ENCODE measurements at places on chromosomes 13 and 19.

DNA sequence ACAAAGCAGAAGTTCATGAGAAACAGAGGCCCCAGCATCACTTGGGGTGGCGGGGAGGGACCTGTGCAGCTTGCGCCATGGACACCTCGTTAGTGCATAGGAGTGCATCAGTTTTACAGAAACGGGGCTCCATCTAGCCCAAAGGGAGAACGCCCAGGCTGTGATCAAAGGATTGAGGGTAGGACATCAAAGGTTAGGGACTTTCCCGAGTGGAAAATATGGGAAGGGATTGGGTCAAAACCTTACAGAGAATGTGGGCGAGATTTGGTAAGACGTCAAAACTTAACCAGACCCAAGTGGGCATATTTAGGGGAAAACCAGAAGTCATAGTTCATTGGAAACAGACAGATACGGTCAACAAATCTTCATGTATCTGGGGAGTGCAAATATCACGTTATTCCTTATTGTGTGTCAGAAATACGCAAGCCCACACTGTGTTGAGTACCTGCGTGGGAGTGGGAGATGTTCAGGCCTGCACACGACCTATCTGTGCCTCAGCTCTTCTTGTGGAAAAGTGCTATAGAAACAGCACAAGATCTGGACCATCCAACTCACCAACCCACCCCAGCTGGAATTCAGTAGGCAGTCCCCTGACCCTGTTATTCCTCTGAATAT, 9.4 kb upstream of the GRAMD1A start:
- no peak for DNase-seq

DNA sequence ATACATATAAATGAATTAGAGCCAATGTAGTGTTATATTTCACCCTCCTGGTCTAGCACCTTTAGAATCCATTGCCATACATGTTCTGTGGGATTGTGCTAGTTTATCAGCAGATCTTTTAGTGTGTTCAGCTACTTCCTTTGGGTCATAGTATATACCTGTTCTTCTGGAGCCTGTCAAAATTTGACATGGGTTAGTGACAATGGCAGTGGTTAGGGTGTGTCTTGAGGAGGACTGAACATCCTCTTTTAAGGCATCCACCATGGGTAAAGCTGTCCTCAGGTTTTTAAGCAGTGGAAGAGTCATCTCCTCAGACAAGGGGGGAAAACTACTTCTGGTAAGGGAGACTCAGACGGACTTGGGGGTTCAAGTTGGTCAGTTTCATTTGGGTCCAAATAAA, 29.4 kb downstream of the DNAJC3 start:
- no peak for DNase-seq

DNA sequence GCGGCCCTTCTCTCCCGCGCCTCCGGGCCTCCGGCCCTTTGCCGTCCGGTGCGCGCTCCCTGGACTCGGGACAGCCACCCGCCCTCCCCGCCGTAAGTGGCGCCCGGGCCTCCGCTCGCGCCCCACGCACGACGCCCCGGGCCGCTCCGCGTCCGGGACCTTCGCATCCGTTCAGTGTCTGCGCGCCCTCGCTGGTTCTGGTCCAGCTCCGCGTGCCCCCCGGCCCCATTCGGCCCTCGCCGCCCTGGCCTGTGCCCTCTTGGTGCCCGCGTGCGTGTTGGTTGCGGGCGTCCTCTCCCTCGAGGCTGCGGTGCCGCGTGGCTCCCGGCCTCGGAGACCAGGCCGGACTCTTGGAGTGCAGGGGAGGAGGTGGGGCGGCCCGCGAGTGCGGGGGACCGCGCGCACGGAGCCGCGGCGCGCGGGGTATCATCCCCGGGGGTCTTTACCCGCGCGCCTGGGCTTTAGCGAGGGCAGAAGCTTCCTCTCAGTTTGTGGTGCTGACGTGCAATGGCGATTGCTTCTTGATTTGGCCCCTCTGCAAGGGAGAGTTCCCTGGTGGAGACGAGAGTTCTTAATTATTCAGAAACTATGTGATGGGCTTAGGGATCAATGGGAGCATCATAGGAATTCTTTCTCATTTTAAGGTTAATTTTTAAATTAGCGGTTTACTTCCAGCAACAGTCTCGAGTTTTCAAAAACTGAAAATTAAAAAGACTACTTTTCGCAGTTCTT, 757 bp downstream of the WASF3 start:
- DNase-seq = no peak

- no peak for DNase-seq
Observed at GRCh38 chr13:112574416-112574815, 13.5 kb downstream of the TUBGCP3 start.

DNA sequence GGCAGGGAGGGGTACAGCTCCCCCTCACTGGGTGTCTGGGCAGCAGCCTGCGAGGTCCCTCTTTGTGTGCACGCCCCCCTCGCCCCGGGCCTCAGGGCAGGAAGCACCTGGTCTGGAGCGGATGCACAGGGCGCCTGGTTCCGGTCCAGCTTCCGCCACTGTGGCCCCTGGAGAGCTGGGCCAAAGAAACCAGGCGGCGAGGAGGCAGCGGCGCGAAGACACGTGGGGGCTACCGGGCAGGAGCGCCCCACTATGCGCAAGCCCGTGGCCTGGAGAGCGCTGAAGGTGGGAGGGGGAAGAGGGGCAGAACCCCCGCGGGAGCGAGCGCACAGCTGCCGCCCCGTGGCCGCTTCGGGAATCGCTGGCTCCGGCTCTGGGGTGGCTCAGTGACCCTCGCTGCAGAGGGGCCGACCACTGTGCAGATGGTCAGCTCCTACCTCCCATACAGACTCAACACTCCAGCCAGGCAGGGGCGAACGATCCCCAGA, 1.7 kb upstream of the LYL1 start:
- peak; percentile 69 for DNase-seq

DNA sequence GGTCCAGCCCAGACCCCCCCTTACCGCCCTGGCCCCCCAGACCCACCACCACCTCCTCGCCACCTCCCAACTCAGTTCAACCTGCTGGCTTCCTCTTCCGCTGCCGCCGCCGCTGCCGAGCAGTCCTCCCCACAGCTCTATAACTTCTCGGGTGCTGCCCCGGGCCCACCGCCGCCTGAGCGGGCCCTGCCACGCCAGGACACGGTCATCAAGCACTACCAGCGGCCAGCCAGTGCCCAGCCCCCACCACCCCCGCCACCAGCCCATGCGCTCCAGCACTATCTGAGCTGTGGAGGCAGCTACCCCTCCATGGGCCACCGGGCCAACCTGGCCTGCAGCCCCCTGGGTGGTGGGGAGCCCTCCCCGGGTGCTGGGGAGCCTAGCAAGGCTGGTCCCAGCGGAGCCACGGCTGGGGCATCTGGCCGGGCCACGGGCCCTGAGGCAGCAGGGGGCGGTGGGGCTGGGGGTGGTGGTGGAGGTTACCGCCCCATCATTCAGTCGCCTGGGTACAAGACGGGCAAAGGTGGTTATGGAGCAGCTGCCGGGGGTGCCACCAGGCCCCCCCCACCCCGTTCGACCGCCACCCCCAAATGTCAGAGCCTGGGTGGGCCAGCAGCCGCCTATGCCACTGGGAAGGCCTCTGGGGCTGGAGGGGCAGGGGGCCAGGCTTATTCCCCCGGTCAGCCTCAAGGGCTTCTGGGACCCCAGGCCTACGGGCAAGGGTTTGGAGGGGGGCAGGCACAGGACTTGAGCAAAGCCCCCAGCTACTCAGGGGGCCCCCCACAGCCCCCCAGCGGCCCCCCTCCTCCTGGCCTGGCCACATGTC, 4.2 kb downstream of the PRR12 start:
- DNase-seq = no peak

DNA sequence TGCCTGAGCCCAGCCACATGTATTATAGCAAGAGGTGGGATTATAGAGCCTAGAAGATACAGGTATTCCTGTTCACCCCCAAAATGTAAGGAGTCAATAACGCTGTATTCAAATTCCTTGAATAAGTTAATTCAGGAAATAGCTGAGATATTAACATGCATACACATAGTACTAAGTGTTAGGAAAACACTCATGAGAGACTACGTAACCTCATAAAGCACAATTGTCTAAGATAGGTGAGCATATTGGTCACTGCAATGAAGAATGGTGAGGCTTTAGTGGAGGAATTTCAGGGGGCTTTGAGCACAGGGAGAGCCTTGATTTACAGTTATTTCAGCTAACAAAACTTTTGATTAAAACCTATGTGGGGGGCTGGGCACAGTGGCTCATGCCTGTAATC, 161.6 kb downstream of the LMO7 start:
- DNase-seq = no peak

- DNase-seq = no peak
Observed at GRCh38 chr13:23749288-23749873, 139.8 kb downstream of the MIPEP start.

- DNase-seq = no peak
Observed at GRCh38 chr13:90633849-90634248, 713.6 kb upstream of the MIR17HG start.

DNA sequence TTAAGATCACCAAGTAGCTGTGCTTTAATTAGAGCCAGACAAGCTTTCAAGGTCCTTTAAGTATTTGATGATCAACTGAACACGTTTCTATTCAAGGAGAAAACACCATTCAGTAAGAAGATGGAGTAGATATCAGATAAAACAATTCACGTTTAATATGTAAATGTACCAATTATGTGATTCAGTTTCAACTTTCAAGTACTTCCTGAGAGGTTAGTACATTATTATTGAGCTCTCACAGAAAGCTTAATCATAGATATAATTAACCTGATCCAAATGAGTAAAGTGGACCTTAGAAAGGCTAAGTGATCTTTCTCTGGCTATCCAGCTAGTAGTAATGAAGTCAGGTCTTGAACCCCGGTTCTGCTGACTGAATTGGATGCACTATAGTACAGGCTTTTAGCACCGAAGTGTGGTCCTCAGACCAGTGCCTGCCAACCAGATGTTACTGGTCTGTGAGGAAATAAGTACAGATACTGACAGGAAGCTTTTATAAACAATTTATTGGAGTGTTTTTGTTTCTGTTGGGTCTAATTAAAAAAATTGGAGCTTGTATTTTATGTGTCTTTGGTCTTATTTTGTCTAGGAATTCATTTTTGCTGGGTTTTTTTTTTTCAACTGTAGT, 10.2 kb downstream of the CLN5 start:
- DNase-seq = no peak

- DNase-seq = no peak
Observed at GRCh38 chr19:39470724-39471339, 9.8 kb upstream of the TIMM50 start.

DNA sequence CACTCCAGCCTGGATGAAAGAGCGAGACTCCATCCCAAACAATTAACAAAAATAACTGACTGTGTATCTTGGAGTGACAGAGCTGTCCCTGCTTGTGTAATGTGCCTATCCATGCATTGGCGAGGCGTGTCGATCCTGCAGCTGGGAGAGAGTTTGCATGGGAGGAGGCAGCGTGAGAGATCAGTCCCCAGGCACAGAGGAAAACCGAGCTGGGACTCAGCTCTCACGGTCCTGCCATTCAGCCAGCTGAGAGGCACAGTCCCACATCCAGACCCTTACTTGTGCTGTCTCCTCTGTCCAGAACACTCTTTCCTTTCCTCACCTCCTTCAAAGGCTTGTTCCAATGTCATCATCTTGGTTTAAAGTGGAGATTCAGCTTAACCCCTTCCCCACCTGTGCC, 11.9 kb upstream of the SULT2B1 start:
- no peak for DNase-seq

DNA sequence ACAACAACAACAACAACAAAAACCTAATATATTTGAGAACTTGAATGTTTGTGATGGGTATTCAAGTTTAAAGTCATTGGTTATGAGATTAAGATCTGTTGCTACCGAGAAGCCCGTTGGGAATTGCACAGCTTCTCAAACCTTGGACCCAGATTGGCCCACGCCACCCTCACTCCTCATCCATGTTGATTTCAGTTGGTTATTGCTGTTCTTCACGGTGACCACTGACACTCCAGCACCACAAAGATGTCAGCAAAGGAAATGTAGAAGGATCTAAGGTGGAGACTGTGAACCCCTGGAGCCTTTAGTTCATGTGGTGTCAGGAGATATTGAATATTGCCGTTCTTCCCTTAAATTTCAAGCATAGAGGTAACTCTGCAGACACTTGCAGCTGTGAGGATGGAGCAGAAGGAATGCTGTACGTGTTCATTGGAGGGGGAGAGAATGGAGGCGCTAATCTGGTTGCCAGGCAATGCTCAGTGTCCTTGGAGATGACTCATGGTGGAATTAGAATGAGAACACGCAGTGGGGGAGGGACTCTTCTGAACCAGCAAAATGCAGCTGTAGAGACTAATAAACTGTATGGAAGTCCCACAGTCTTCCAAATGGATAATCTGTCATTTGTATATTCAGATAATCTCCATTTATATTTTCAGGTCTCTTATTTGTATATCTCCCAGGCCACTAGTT, 20.8 kb upstream of the ZNF835 start:
- DNase-seq = no peak

DNA sequence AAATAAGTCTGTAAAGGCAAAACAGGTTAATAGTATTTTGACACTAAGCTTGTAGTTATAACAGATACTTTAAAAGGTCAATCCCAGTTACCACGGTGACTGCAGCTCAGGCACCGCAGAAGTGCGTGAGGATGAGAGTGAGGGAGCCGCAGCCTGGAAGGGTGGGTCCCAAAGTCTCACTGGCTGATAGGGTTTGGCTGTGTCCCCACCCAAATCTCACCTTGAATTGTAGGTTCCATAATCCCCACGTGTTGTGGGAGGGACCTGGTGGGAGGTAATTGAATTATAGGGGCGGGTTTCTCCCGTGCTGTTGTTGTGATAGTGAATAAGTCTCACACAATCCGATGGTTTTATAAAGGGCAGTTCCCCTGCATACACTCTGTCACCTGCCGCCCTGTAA, 40.0 kb upstream of the GAS6 start:
- no peak for DNase-seq

- no peak for DNase-seq
Observed at GRCh38 chr13:86003029-86003428, 203.8 kb upstream of the SLITRK6 start.

DNA sequence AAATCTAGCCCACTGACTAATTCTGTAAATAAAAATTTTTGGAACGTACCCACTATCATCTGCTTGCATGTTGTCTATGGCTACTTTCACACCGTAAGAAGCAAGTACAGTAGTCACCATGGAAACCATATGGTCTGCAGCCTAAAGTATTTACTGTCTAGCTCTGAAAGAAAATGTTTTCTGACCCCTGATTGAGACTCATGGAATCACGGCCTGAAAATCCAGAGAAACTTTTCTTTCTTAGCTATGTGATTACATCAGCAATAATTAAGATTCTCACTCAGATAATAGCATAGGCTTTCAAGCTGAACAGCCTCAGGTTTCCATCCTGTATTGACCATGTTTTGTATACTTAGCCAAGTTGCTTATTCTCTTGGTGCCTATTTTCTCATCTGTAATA, 264.6 kb downstream of the NHLRC3 start:
- no peak for DNase-seq

Measured in H9 (cell line).